Activated naive CD4-positive, alpha-beta T cell treated with anti-CD3 and anti-CD28 coated beads, Interleukin-2, amount 10 ng/mL, durations not matched to agents 5 hours and 36 hours (primary cell): ENCODE measurements at places on chromosomes 11 and 22. TPM values are rescaled to one million over a fixed set of nuclear protein-coding genes. Genes with fewer than 3 reads are reported as not detected.

Gene TMEM121B
- 0.23 TPM for total RNA-seq

Gene SLC5A1
- total RNA-seq = not detected

Gene APOA1
- not detected for total RNA-seq

Gene KRTAP5-2
- total RNA-seq = not detected

Gene MPPED2
- total RNA-seq = not detected

Gene PAX6
- total RNA-seq = not detected

Gene ST14
- not detected for total RNA-seq

Gene CECR2
- 0.02 TPM for total RNA-seq

Gene NELL1
- not detected for total RNA-seq

Gene FAM83F
- total RNA-seq = 0.12 TPM

Gene MIOX
- not detected for total RNA-seq

Gene LRRC56
- 2.8 TPM for total RNA-seq

Gene OR8G1
- total RNA-seq = not detected

Gene GAL
- total RNA-seq = not detected

Gene VPREB1
- total RNA-seq = not detected

Gene OR4A15
- not detected for total RNA-seq

Gene GPR83
- 0.05 TPM for total RNA-seq
